ENCODE measurements at places on chromosomes 5 and 9. TPM values are rescaled to one million over a fixed set of nuclear protein-coding genes. Genes with fewer than 3 reads are reported as not detected.

DNA sequence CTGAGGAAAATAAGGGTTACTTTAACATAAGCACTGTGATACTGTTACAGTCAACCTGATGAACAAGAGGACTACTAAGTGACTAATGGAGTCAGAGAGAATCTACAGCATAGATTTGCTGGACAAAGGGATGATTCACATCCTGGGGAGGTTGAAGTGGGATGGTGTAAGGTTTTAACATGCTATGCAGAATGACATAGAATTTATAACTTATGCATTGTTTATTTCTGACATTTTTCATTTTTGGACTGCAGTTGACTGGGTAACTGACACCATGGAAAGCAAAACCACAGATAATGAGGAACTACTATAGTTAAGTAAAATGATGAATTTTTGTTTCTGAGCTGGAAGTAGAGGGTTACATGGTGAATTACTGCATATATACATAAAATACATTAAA is 389.2 kb downstream of the MAT2B start:
- peak; percentile 48 for DNase-seq

The PCDHB10 gene
- polyA plus RNA-seq = 0.74 TPM

- no peak for DNase-seq
Observed at GRCh38 chr5:83740741-83741140, 20.1 kb upstream of the HAPLN1 start.

- no peak for DNase-seq
Observed at GRCh38 chr5:28779161-28779754, 1740.9 kb upstream of the CDH9 start.

The CCIN gene
- polyA plus RNA-seq = 0.71 TPM

The TMEM215 gene
- not detected for polyA plus RNA-seq

GRCh38 chr5:83162601-83163000 is 85.3 kb downstream of the XRCC4 start:
- DNase-seq = no peak

- no peak for DNase-seq
Observed at GRCh38 chr5:135039271-135040033, 5.4 kb upstream of the PITX1 start.

The MEGF10 gene
- polyA plus RNA-seq = not detected

Data from AG04450 (cell line).